ENCODE measurements at places on chromosomes 4 and X. TPM values are rescaled to one million over a fixed set of nuclear protein-coding genes. Genes with fewer than 3 reads are reported as not detected.

DNA sequence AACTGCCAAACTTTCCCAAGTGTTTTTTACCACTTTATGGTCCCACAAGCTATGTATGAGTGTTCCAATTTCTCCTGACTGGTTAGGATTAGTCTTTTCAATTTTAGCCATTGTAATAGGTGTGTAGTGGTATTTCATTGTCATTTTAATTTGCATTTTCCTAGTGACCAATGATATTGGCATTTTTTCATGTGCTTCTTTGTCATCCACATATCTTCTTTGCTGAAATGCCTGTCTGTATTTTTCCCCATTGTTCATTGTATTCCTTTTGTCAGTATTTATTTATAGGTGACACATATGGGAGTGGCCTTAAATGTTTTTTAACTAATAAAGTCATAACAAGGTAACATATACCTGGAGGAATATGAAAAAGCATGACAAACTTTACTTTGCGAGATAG lies 9.2 kb upstream of the UBE2D3 start:
- H3K4me3 ChIP-seq, result no peak overlapping the region
- no peaks in the 10 kb centered on the region for H3K27me3 ChIP-seq
- H3K36me3 ChIP-seq, result peaks cover 1% of the 10 kb centered on the region
- no peak for DNase-seq

- DNase-seq, result no peak
- no peak overlapping the region for H3K4me3 ChIP-seq
- H3K36me3 ChIP-seq, result peaks cover 5% of the 10 kb centered on the region
- H3K4me1 ChIP-seq, result peaks cover 2% of the 10 kb centered on the region
- H3K27me3 ChIP-seq, result peaks cover 5% of the 10 kb centered on the region
- H3K27ac ChIP-seq, result no peak overlapping the region
These were observed 37.1 kb downstream of the SNX25 start for GRCh38 chr4:185246453-185246852.

DNA sequence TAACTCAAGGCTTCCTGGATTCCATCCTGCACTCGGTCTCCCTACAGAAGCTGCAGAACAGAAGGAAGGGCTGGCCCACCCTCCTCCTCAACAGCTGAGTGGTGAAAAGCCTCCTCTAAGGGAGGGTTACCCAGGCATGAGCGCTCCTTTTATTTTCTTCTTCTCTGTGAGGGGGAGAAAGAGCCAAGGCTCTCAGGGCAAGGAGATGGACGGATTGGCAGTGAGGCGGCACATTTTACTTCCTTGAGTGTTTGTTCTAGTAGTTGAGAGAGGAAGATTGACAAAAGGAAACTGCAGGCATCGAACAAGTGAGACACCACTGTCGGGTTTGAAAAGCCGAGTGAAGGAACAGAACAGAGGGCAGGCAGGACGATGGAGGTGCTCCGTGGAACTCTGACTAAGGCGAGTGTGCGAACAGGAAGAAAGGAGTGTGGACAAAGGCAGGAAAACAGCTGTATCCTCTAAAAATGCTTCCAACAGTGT lies 38.4 kb upstream of the STS start:
- no peak overlapping the region for H3K4me3 ChIP-seq
- peaks cover 29% of the 10 kb centered on the region for H3K4me1 ChIP-seq
- no peaks in the 10 kb centered on the region for H3K27me3 ChIP-seq
- peak overlapping the region; percentile 18 for H3K27ac ChIP-seq

GRCh38 chrX:154779261-154779660 lies 16.6 kb downstream of the DKC1 start:
- no peaks in the 10 kb centered on the region for H3K4me1 ChIP-seq
- peaks cover 16% of the 10 kb centered on the region for H3K36me3 ChIP-seq
- DNase-seq, result no peak
- H3K27me3 ChIP-seq, result no peaks in the 10 kb centered on the region
- H3K27ac ChIP-seq, result no peak overlapping the region

TRIM60 gene
- total RNA-seq, result not detected

Measured in progenitor cell of endocrine pancreas (in vitro differentiated cells).